ENCODE measurements at places on chromosomes 12 and 14.

- DNase-seq, result peak; percentile 54
Measured at GRCh38 chr14:102551995-102552705, 40.3 kb upstream of the RCOR1 start.

GRCh38 chr12:55072083-55072482 lies 52.3 kb downstream of the NEUROD4 start:
- DNase-seq, result no peak

DNA sequence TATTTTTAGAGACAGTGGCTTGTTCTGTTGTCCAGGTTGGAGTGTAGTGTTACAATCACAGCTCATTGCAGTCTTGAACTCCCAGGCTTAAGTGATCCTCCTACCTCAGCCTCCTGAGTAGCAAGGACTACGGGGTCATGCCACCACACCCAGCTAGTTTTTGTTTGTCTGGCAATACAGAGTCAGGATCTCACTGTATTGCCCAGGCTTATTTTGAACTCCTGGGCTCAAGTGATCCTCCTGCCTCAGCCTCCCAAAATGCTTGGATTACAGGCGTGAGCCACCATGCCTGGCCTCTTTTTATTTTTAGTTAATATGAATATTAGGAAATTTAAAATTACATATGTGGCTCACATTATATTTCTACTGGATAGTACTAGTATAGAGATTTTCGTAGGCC lies 28.9 kb downstream of the PPTC7 start:
- DNase-seq, result no peak

DNA sequence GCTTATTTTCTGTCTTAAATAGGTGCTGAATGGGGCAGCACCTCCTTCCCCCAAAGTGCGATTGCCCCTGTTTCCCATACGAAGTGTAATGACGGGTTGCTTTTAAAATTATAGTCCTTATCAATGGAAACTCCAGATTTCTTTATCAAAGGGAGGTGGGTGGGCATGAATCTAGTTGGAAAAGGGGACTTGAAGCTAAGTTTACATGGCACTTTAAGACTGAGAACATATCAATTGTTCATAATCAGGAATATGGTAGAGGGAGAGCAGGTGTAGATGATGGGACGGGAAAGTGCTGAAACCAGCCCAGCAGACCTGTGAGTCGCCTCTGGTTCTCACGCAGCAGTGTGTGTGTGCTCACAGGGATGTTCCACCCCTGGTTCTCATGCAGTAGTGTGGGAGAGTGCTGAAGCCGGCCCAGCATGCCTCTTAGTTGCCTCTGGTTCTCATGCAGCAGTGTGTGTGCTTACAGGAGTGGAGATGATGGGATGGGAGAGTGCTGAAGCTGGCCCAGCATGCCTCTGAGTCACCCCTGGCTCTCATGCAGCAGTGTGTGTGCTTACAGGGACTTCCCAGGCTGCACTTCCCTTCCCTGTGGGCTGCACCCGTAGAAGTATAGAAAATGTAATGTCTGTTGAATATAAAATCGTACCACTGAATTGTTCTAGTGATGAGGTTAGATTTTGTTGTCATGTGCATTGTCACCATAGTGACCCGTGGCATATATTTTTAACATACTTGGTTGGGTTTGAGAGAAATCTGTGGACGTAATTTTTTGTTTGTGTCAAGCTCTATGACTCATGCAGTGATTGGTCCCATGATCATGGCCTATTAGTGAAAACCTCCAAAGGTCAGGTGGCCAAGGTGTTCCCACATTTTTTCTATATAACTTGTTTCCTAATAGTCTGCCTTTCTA lies 51.6 kb downstream of the GPATCH2L start:
- DNase-seq, result peak; percentile 87

Data from Caki2 (cell line).